Activated CD4-positive, alpha-beta T cell treated with anti-CD3 and anti-CD28 coated beads for 1 hour (primary cell): ENCODE measurements at places on chromosomes 1 and 21.

DNA sequence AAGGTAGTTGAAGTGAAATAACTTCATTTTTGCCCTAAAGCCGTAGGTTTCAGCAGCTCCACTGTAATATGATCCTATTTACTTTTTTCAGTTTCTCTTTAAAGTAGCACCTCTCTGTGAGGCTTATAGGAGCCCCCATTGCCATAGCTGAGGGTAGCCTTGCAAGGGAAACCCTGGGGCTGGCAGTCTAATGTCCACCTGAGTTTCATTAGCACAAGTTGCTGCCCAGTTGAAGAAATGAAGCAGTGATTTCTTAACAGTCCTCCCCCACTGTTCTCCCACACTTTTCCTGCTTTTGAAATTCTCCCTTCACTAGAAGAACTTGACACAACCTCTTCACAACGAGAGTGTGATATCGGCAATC is 1.5 kb downstream of the HMCN1 start:
- no peak for DNase-seq

DNA sequence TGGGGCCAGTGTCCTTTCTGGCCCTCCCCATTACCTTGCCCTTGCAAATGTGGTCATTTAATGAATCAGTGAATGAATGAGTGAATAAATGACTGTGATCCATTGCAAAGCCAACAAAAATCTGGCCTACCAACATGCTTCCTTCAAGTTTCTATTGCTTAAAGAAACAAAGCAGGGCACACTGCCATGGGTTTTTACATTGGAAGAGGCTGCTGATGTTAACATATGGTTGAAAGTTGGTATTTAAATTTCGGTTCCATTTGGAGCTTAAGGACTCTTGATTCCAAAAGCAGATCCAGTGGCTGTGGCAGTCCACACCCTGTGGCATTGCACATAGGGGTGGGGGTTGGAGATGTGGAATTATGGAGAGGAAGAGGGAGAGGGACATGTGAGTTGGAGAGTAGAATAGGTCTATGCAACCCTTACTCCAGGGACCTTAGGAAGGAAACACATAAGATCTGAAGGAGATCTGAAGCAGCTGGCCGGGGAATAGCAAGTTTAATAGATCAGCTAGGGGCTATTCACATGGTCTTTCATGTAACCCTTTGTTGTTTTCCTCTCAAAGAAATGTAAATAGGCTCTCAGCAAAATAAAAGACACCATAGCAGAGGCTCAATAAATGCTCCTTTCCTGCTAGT is 7.2 kb downstream of the ABCA4 start:
- DNase-seq, result no peak

DNA sequence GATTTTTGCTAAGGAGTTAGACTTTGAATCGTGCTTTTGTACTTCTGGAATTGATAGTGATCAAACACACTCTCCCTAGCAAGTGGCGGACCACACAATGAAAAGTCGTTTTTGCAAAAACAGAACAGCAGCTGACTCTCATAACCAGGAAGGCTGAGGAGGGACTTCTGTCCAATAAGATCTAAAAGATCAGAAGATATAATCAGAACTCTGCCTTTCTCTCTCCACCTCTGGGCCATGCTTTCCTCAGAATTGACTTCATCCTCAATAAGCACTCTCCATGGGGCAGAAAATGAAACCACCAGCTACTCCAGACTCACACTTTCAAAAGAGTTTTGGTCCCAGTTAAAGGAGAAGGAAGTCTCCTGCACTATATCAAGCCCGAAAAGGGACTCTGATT is 55.3 kb upstream of the SAMD13 start:
- no peak for DNase-seq

DNA sequence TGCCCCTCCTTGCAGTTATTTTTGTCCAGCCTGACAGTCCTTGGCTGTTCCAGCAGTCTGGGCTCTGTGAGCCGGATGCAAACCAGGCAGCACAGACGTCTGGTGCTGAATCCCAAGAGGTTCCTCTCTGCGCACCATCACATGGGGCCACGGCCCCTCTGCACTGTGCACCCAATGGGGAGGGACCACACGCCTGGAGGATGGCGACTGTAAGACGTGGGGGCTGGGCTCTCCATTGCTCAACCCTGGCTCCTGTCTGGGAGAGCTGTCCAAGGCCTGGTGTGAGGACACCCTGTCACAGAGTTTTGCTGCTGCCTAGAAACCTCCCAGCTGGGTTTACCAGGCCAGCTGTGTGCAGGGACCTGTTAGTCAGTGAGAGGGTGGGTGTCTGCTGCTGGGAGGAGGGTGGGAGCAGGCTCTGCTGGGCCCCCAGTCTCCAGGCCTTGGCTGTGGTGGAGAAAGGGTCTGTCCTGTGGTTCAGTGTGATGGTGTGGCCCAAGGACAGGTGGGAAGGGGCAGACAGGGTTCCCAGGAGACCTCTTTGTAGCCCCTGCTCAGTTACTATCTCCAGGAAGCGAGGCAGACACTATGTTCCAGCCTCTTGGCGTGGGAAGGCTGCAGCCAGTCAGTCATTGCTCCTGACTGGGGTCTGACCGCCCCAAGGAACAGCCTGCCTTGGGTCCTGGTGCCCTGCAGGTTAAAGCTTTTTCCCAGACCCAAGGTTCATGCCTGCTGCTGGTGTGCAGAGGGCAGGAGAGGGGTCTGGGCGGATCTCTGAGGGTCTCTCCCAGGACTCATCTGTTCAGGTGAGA is 13.8 kb downstream of the HEYL start:
- no peak for DNase-seq

DNA sequence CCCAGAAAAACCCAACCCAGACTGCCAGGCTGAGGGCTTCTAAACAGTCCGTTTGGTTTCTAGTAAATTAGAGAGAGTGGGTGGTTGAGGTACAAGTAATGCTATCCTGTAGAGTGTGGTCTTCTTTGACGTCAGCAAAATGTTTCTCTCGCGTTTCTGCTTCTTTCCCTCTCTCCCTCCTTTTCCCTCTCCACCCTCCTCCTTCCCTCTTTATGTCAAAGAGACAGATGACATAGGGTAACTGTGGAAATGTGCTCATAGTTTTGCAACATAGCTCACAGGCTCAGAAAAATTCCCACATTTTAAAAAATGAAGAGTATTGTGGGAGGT is 158.3 kb downstream of the TOMM20 start:
- DNase-seq, result no peak

DNA sequence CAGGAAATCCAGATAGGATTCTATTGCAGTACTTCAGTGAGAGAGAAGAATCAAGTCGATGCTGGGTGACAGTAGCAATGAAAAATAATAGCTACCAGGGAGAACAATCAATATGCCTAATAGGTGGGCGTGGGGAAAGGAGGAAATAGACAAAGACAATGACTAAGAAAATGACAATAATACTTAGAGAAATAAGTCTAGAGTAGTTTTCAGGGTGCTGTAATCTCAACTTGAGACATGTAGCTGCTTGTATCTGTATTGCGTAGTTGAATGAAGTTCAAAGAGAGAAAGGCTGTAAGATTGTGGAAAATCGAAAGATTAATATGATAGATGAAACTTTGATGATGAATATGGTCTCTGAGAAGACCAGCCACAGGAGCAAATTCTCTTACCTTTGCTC is 2.6 kb downstream of the STXBP3 start:
- DNase-seq, result no peak

DNA sequence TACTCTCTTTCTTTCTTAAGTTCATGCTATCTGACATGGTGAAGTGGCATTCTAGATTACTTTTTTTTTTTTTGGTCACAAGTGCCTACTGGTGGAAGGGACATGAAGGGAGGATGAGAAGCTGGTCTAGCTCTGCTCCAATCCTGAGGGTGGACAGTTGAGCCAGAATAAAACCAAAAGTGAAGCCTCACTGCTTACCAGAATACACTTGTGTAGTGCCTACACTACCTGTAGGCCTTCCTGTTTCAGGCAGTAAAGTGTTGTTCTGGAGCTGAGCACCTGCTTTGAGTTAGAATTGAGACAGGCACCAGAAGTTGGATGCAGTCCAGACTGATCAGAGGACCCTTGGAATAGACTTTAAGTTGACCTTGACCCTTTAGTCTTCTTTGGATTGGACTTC is 40.4 kb upstream of the APOBEC4 start:
- no peak for DNase-seq

GRCh38 chr1:201022820-201023516 is 546 bp downstream of the KIF21B start:
- DNase-seq, result no peak

- DNase-seq, result no peak
Measured at GRCh38 chr1:84883286-84883685, 9.7 kb downstream of the LPAR3 start.

GRCh38 chr1:116503546-116504307 is 67.1 kb downstream of the CD58 start:
- no peak for DNase-seq

DNA sequence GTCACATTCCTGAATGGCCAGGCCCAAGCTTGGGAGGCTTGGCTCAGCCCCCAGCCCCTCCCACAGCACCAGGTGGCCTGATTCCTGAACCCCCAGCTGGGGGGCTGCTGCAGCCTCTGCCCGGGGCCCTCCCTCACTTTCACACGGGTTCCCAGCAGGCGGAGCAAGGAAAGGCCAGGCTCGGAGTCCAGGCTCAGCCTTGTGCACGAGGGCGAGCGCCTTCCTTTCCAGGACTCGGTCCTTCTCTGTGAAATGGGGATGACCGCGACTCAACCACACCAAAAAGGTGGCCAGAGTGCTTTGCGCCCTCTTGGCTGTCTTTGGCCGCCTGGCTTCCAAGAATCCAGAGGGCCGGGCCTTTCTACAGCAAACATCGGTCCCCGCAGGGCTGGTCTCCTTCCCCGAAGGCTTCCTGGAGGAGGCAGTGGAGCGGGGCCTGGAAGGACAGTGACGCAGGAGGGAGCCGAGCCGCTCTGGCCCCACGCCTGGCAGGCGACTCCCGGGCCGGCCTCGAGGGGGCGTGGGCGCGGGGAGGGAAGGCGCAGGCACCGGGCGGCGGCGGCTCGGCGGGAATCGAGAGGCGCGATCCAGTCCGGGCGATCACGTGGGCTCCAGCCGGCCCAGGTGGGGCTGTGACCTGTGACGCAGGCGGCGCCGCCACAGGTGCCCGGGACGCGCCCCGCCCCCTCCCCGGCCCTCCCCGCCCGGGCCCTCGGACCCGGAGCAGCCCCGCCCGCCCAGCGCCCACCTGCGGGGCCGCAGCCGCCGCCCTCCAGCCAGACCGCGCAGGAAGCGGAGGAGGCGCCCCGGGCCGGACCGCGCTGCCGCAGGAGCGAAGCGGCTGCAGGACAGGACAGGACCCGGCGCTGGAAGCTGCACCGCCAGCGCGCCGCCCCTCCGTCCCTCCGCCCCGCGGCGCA is at the start of gene ARHGEF16:
ARHGEF16 (plus strand) TSS at position 775 of the 920 bp plus-strand sequence. CDS start 8,420 bp downstream, outside the sequence.
- DNase-seq, result no peak
